ENCODE measurements at places on chromosomes 11 and 22.

GRCh38 chr11:12089473-12089872 is 20.9 kb upstream of the MICAL2 start:
- no peak for DNase-seq

DNA sequence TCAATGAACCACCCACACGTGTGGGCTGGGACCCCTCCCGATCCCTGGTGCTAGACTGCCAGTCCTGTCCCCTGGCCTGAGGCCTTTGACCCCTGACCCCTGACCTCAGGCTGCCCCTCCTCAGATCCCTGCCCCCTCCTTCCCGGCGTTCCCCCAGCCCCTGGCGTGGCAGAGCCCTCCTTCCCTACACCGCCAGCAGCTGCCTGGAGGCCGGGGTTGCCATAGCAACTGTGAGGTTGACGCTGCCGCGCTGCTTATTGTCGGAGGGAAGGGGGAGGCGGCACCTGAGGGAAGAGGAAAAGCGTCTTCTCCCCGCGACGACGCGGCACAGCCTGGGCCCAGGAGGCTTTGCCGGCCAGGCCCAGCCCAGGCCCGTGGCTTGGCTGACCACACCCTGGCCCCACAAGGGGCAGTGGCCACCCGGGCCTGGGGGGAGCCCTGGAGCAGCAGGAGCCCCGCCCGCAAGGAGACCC is 32.6 kb downstream of the SHANK3 start:
- peak; percentile 62 for DNase-seq

GRCh38 chr11:15495462-15495861 is 380.7 kb downstream of the INSC start:
- DNase-seq: no peak

DNA sequence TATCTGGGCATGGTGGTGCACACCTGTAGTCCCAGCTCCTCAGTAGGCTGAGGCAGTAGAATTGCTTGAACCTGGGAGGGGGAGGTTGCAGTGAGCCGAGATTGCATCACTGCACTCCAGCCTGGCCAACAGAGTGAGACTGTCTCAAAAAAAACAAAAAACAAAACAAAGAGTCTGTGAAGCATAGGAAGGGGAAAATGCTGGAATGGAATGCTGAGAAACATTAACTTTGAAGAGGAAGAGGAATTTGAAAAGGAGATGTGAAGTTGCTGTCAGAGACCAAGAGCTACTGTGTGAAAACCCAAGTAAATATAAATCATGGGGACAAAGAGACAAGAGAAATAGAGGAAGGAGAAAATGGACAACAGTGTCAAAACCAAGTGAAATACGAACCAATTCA is 455.1 kb upstream of the ARHGAP42 start:
- no peak for DNase-seq

- no peak for DNase-seq
Measured at GRCh38 chr11:10599388-10600175, 31.1 kb upstream of the LYVE1 start.

DNA sequence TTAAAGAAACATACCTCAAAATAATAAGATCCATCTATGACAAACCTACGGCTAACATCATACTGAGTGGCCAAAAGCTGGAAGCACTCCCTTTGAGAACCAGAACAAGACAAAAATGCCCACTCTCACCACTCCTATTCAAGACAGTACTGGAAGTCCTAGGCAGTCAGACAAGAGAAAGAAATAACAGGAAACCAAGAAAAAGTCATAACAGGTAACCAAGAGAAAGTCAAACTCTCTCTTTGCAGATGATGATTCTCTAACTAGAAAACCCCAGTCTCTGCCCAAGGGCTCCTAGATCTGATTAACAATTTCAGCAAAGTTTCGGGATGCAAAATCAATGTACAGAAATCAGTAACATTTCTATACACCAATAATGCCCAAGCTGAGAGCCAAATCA is 35.6 kb downstream of the TMEM123 start:
- no peak for DNase-seq

DNA sequence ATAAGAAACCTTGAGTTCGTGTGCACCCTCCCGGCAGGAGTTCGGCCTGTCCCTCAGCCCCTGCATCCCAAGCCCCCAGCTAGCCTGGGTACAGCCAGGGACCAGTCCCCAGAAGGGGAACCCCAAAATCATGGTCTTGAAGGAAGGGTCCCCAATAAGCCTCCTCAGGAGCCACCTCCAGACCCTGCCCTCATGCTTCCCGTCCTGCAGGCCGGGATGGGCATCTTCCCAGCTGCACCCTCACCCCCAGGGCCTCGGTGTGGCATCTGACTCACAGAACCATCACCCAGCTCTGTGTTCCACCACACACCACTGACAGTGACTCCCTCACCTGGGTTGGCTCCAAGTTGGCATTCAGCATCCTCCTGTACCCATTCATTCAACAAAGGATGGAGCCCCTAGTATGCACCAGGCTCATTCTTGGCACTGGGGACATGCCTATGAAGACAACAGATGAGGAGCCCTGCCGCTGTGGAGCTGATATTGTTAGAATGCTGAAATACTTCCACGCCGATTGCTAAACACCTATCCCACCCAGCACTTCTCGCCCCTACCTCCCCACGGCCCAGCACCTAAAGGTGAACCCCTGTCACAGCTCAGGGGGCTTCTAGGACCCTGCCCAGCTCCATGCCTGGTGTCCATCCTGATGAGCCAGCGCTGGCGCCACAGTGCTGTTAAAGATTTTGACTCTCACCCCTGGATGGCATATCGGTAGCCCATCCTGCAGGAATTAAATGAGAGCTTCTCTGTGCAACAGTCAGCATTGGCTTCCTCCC is 77.8 kb downstream of the BUD13 start:
- DNase-seq: no peak

DNA sequence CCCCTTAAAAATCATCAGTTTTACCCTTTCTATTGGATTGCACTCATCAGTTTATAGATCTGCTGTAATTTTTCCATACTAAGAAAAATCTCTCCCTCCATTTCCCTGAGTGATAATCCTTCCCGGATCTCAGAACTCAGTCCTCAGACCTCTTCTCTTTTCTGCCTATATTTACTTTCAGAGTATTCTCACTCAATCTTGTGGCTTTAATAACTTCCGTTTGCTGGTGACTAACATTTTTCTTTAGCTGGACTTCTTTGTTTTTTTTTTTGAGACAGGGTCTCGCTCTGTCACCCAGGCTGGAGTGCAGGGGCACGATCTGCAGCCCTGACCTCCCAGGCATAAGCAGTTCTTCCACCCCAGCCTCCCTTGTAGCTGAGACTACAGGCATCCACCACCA is 10.4 kb downstream of the ATXN10 start:
- no peak for DNase-seq

DNA sequence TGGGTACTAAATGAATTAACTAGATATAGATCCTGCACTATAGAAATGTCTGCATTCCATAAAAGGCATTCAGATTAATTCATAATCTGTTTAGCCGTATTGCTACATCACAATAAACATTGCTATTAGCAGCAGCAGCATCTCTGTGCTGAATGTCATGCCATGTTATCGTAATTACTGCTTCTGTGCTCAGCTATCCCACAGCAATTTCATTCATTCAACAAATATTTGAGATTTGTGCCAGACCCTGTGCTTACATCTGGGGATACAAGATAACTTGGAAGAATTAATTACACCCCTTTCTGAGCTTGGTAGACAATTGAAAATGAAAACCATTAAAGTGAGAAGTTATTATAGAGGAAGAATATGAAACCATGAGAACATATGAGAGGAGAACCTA is 185.8 kb upstream of the C11orf87 start:
- DNase-seq: no peak

DNA sequence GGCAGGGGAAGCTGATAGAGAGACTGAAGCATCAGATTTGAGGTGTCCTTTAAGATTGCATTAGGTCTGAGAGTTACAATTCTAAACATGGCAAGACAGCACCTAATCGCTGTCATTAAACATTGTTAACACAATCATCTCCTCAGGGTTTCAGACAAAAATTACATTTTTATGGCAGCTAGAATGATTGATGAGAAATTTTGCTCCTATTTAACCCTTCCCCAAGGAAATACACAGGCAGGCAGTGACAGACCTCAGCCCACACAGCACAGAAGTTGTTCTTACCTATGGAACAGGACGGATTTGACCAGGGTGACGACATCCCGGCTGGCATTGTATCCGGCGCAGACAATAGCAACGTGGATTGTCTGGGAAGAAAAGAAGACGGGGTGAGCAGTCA is 294.3 kb downstream of the LARGE1 start:
- no peak for DNase-seq

DNA sequence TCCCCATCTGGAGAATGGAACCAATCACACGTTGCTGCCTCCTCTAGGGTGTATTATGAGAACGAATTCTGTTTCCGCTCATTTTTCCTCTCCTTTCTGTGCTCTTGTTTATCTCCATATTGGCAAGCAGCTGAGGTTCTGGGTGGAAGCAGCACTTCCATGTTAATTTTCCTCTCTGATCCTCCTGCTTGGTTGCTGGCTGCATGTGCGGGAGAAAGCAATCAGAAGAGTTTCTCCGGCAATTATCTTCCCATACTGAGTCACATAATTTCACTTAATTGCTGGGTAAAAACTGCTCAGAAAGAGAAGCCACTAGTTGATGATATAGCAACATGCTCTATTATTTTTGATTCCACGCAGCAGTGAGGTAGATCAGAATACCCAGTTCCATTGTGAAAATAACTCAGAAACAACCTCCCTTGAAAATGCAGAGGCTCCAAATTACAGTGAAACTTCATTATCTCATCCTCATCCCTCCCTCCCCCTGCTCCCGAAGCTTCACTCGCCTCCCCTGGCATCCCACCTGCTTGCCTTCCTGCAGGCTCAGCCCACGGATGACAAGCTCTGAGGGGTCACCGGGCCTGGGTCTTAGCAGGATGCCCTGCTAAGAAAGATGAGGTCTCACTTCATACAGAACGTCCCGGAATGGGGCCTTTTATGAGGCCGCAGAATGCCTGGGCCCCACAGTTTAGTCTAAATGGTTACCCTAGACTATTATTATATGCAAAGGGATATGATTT is 20.4 kb downstream of the FXYD6 start:
- no peak for DNase-seq

DNA sequence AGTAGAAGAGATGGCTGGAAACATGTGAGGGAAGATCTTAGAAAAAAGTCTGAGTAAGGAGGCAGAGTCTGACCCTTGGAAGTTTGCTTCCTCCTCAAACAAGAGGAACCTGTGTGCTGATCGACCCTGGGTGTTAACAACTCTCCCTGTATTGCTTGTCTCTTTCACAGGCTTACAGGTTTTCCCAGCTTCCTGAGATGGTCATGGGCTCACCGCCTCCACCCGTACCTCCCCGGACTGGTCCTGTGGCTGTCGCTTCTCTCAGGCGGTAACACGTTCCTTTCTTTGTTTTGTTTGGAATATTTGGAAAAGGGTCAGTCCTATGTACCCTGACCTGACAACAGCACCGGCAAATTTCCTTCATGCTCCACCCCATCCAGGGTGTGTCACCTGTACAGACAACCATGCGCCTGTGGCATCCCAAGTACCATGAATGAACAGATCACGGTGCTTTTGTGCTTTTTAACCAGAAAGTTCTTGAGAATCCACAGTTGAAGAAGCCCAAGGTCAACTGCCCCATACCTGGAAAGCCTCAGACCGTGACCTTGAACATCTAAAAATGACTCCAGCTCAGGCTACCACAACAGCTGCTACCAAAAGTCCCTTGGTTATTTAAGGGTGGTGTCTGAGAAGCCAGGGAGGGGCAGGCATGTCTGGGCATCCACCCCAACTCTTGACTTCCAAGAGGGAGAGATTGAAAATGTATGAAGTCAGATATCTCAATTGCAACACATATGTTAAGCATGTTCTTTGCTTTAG is 44.6 kb downstream of the C11orf91 start:
- DNase-seq: no peak

DNA sequence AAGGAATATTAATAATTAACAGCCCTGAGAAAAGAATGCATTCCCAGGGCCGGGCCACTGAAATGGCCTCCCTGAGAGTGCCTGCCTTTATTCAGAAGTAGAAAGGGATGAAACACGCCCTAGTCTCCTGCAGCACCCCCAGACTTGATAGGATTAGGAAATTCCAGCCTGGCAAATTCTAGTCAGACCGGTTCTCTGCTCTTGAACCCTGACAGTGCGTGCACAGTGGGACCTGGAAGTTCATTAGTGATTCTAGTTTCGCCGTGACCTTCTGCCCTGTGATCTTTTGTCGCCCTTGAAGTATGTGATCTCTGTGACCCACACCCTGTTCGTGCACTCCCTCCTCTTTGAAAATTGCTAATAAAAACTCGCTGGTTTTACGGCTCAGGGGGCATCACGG is 2.1 kb upstream of the GSTP1 start:
- DNase-seq: no peak

- no peak for DNase-seq
Measured at GRCh38 chr11:30285416-30286121, 37.3 kb upstream of the ARL14EP start.

DNA sequence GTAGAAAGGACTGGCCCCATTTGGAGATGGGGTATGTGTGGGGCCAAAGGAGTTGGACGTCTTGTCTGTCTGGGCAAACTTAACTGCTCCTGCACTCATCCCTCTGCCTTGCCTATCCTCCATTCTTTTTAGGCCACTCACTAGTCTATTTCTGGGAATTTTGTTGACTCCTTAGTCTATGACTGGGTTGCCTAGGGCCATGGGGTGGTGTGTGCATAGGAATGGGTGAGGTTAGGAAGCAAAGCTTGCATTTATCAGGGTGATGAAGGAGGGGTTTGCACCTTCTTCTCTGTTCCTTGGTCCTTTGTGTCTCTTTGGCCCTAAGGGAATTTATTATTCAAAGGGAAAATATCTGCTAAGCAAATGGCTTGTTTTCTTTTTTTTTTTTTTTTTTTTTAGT is 80.9 kb upstream of the OR9Q1 start:
- no peak for DNase-seq

DNA sequence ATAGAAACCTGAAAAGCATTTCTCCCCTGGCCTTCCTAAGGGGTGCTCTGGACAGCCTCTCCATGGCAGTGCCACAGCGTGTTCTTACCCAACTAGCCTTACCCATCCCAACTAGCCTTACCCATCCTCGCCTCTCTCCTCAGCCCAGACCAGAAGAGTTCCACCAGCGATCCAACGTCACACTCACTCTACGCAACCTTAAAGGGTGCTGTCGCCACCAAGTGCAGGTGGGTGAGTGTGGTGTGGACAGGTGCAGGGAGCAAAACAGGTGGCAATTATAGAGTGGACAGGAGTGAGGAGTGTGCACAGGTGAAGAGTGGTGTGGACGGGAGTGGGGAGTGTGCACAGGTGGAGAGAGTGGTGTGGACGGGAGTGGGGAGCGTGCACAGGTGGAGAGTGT is 17.8 kb downstream of the TMEM121B start:
- no peak for DNase-seq

GRCh38 chr11:69691463-69691862 is 12.4 kb downstream of the FGF19 start:
- no peak for DNase-seq

DNA sequence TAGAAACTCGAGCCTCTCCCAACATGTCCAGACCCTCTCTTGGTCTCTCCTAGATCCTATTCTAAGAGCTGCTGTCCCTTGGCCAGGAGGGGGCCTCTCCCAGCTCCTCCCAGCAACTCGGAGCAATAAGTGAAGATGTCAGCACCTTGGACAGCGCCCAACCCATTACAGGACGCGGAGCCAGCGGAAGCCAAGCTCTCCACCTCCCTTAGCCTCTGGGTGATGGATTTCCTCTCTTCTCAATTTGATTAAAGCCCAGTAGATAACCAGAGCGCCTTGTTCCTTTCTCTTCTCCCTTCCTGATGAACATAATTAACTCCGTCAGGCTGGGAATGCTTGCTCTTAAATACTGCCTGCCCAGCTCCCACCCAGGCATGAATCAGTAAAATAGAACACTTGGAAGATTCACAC is 26.2 kb upstream of the TPBGL start:
- peak; percentile 87 for DNase-seq
